Activated CD4-positive, alpha-beta T cell treated with anti-CD3 and anti-CD28 coated beads, Interleukin-2, amount 50 U/mL, for 4 hours (primary cell): ENCODE measurements at places on chromosomes 7 and 10.

DNA sequence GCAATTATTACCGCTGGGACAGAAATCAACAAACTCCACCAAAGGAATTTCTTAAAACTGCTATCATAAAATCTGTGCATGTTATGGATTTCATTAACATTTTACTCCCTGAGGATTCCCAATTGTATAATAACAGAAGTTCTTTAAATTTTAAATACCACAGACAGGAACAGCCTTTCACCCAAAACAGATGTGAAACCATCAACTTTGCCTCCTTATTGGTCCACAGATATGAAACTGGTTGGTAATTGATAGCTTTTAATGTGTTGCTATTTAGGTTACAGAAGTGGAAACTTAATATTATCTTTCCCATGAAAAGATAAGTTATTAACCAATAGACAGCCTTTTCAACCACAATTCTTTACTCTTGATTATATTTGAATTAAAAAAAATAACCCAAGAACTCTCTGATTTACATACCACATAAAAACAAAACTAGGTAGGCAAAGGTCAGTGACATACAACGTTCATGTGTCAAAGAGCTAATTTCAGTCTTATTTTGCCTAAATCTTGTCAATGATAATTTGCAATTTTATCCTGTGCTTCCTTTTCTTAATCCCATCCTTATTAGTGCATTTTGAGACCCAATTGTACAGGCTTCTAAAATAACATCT is 90.0 kb downstream of the NRP1 start:
- DNase-seq = no peak

- DNase-seq = no peak
Observed at GRCh38 chr7:134088199-134088598, 38.9 kb upstream of the LRGUK start.

GRCh38 chr7:50614721-50615518 is 49.7 kb upstream of the DDC start:
- no peak for DNase-seq

DNA sequence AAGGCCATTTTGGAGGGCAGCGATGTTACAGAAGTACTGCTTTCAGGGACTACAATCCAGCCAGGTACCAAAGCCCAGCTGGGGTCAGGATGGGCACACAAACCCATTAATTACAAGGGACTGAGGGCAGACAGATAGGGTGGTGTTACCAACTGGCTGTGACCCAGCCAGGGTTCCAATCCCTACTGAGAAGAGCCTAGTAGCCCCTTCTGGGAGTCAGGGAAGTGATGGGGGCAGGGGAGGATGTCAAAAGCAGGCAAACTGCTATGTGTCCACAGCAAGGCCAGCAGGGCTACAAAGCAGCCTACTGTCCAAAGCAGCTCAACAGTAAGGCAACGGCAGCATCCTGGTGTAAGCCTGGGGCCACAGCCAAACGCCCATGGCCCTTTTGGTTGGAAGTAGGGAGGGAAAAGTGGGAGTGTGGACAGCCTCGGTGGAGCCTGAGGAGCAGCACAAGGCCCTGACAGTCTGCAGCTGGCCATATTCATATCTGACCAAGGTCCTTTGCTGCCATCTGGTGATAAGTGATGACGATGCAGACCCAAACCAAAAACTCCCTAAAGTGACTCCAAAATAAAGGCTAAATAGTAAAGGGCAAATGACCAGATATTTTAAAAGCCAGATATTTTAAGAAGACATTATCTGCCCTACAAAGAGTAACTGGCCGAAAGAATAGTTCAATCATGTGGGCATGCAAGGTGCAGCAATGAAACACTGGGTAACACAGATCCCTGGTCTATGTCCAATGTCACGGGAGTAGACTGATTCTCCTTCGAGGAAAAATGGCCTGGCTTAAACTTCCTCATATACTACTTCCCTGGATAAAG is 56.9 kb downstream of the XPNPEP1 start:
- DNase-seq = no peak

DNA sequence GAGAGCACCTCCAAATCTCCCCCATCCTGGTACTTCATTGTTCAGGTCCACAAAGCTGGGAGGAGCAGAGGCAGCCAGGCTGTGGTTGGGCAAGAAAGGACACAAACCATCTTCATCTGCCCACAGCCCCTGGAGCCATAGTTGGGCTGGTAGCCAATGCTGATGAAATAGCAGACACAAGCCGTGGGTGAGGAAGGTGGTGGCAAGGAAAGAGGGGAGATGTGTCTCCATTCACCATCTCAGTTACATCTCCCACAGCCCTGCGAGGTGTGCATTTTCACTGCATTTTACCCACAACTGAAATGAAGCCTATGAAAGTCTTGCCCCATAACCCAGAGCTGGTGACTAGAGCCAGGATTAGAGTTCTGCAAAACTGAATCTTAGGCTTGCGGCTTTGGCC is 35.0 kb downstream of the PIK3AP1 start:
- no peak for DNase-seq

- DNase-seq = no peak
Observed at GRCh38 chr10:71241830-71242621, 29.7 kb downstream of the UNC5B start.

DNA sequence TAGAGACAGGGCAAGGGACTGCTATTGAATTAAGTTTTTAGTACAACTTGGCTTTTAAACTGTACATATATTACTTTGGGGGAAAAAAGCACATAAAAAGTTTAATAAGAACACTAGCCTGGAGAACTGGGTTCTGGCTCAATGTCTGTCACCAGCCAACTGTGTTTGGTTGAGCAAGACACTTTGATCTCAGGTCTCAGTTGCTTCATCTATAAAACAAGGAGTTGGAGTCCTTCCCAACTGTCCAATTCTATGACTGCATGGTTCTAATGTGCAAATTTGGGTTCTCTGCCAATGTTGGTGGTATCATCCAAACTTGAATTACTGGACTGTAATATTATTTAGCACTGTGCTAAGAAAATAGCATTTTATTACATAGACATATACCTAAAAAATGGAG is 50.3 kb downstream of the ATXN7L1 start:
- DNase-seq = no peak

DNA sequence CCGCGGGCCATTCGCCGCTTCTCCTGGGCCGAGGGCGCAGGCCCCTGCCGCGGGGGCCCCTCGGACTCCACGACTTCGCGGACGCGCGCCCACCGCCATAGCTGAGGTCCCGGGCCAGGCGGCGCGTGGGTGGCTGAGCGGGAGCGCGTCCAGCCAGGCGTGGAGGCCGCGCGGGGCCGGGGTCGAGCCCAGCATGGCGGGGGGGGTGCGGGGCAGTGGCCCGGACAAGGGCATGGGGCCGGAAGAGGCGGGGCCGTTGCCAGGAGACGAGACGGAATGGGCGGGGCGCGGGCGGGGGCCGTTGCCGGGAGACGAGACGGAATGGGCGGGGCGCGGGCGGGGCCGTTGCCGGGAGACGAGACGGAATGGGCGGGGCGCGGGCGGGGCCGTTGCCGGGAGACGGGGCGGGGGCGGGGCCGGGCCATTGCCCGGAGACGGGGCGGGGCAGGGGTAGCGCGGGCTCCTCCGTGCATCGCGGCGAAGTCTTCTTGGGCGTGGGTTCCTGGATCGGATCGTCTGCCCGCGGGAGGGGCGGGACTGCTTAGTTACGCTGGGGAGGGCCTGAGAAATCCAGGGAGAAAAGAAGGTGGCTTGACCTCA is 14.8 kb downstream of the ADAM8 start:
- peak; percentile 80 for DNase-seq

- no peak for DNase-seq
Observed at GRCh38 chr7:102967798-102968197, 55.0 kb downstream of the LRRC17 start.

GRCh38 chr10:65931291-65932070 is 994.4 kb upstream of the LRRTM3 start:
- DNase-seq = no peak

GRCh38 chr10:95864906-95865813 is 42.6 kb upstream of the CC2D2B start:
- peak; percentile 3 for DNase-seq

- DNase-seq = no peak
Observed at GRCh38 chr7:66913118-66914037, 7.6 kb upstream of the TMEM248 start.
